ENCODE measurements at places on chromosomes 12 and 14.
A peak's percentile ranks its signal among the peaks of the same experiment; 100 is the strongest.

GRCh38 chr14:106372870-106373652 is 846.7 kb downstream of the TMEM121 start:
- peak; percentile 0 for DNase-seq

DNA sequence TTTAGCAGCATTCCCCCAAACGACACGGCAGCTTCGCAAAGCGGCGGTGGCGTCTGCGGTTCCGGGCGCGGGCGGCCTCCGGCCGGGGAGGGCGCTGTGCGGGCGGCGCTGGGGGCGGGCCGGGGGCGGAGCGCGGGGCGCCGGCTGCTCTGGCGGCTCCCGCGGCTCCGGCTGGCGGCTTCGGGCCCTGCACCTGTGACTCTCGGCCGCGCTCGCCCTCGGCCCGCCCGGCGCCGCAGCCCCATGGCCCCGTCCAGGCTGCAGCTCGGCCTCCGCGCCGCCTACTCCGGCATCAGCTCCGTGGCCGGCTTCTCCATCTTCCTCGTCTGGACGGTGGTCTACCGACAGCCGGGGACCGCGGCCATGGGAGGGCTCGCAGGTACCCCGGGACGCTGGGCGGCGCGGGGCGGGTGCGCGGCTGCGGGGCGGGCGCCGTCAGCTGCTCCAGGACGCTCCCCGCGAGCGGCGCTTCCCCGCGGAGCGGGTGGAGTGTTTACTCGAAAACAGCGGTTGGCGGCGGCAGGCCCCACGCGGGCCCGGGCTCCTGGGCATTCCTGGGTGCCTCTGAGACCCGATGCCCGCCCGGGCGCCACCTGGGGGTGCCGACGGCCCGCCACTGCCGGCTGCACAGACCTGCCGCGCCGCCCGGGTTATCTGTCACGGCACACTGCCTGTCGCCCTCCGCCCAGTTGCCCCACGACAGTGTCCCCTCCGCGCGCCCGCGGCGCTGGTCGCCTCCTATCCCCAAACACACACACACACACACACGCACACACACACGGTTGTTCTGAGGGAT is at the start of gene SLC48A1:
Gene SLC48A1 (plus strand): TSS at position 177 of the 796 bp plus-strand sequence. CDS start 67 bp downstream, at position 244.
- no peak for DNase-seq

DNA sequence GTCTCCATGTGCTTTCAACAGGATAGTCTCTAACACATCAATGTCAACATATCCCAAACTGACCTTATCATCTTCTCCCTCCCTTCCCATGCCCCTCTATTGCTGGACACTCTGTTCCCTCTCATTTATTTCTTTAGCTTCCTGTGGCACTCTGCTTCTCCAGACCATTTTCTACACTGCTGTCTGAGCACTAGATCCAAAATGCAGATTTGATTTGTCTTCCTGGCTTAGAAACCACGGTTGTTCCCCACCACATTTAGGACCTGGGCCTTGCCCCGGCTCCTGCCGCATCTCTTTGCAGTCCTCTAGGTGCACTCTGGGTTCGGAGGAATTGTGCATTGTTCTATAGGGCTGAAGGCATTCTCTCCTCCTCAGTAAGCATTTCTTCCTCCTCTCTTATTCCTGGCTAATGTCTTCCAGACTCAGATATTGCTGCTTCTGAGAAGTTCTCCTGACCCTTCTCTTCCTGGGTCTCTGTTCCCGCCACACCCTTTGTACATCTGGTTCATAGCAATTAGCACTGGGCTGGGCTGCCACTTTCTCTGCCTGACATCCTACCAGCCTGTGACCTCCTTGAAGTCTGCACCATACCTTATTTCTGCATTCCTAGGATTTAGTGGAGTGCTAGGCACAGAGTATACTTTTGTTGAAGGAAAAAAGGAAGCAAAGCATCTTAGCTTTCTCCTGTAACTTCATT is 13.9 kb downstream of the ARG2 start:
- DNase-seq: no peak

DNA sequence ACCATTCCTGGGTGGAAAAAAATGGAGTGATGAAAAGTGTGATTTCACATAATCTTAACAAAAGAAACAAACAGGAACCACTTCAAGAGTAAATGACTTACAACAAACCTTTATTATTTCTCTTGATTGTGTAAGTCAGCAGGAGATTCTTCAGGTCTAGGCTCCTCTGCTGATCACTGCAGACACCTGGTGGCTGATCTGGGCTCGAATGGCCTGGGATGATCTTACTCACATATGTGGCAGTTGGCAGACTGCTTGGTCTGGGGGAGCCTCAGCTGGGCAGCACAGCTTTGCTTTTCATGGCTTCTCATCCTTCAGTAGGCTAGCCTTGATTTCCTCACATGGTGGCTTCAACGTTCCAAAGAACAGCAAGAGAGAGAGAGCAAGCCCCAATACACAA is 215.4 kb upstream of the PRICKLE1 start:
- no peak for DNase-seq

DNA sequence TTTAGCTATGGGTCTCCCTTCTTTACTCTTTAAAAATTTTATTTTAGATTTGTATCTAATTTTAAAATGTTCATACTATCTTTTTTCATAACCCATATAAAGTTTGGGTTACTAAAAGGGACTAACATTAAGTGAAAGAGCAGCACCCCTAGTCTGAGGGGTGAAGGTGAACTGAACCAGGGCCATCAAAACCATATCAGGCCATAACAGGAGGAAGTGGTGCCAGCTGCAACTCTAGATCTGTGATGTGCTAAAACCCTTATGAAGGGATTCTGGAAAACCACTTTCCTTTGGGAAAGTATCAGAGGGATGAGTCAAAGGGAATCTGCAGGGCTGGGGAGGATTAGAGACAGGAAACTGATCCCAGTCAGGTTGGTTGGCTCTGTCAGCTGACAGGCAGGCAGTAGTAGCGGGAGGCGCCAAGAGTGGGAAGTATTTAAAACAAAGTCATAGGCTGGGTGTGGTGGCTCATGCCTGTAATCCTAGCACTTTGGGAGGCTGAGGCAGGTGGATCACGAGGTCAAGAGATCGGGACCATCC is 162.5 kb downstream of the PPM1H start:
- no peak for DNase-seq

DNA sequence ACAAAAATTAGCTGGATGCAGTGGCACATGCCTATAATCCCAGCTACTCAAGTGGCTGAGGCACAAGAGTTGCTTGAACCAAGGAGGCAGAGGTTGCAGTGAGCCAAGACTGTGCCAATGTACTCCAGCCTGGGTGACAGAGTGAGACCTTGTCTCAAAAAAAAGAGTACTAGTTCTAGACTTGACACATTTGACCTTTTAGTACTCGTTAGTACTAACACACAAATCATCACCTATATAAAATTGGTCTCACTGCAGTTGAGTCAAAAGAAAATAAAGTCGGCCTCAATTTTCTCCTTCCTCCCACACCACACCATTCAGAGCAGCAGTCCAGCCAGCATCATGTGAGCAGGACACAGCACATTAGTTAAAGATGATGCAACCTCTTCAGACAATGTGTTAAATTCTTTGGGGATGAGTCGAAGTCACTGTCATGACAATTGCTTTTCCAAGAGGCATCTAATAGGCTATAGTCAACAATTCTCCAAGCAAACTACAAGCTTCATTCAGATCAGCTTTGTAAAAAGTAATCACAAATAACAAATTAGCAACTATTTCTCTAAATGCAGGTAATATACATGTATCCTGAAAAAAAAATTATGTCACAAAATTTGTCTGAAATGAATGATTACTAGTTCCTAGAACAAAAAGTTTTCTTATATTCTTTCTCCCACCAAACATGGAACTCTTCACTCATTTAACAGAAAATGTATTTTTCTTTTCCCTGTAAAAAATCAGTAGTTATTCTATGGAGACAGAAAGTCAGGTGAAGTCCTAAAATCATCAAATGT is 55.6 kb downstream of the CLIP1 start:
- peak; percentile 97 for DNase-seq

DNA sequence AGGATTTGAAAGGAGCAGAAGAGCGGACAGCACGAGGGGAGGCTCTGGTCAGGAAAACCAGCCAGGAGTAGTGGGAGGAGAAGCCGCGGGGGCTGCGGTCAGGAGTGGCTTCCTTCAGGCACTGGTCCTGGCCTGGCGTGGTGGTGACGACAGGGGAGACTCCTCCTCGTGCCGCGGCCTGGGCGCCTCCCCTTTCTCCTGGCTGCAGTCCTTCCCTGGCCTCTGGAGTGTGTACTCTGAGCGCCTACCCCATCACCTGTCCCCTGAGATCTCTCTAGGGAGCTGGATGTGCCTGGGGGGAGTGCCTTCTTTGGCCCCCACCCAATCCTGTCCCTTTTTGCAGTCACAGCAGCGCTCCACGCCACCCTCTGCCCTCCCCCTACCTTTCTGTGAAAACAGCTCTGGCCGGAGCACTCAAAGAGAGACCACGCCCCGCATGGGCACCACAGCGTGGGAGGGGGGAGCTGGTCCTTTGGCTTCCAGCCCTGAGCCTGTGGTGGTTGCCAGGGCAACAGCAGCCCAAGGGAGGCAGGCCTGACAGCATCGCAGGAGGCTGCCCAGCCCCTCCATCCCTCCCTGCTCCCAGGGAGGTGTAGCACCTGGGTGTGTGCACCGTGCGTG is 125.9 kb downstream of the CALM1 start:
- peak; percentile 79 for DNase-seq

- DNase-seq: no peak
Observed at GRCh38 chr14:51481643-51482042, 170.1 kb upstream of the FRMD6 start.

DNA sequence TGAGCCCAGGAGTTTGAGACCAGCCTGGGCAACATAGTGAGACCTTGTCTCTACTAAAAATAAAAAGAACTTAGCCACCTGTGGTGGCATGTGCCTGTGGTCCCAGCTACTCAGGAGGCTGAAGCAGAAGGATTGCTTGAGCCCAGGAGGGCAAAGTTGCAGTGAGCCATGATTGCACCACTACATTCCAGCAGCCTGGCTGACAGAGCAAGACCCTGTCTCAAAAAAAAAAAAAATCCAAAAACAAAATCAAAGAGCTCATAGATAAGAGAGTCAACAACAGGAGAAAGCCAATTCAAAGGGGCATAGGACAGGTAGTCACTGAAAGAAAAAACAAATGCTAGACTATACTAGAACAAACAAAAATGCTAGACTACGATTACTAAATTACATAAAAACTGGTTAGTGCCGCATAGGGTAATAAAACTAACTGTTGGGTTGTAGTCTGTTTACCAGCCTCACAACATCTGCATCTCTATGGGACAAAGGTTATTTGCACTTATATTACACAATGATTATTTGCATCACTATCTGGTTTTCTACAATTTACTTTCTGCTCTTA is 16.6 kb upstream of the EEA1 start:
- no peak for DNase-seq

- peak; percentile 84 for DNase-seq
Observed at GRCh38 chr14:20632831-20633691, 8.4 kb downstream of the OR6S1 start.

DNA sequence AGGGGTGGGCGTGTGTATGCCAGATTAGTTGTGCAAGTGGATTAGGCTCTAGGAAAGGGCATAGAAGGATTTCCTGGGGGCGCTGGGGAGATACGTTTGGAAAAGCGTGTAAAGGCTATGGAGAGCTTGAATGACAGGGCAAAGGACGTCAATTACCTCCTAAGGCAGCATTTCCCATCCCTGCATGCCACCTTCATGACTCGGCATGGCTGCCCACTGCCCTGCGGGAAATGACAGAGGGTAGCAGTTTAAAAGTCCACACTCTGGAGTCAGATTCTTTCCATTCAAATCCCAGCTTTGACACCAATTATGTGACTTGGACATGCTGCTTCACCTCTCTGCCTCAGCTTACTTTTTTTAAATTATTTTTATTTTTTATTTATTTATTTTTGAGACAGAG is 14.8 kb upstream of the TMEM229B start:
- DNase-seq: no peak

DNA sequence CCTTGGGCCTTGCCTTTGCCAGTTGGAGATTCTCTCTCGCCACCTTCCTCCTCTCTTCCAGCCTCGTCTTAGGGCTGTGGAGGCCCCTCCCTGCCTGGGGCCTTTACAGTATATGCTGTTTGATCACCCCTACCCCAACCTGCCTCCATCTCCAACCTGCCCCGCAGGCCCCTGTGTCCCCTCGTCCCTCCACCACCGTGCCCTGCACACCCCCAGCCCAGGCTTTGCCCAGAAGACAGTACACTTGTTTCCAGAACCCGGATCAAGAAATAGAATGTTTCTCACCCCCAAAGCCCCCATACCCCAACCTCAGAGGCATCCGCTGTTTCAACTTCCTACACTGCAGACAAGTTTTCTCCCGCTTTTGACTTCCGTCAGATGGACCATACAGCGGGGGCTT is 202.3 kb upstream of the C14orf180 start:
- DNase-seq: no peak

All from kidney glomerular epithelial cell (primary cell).